NCI-H748 treated with DMSO at 0.1 percent for 48 hours (cell line): ENCODE measurements at places on chromosomes 7 and 10.

- no peak for DNase-seq
Measured at GRCh38 chr7:22210967-22211366, 146.0 kb downstream of the RAPGEF5 start.

- DNase-seq: no peak
Measured at GRCh38 chr7:127650847-127651555, 993 bp upstream of the SND1 start.

DNA sequence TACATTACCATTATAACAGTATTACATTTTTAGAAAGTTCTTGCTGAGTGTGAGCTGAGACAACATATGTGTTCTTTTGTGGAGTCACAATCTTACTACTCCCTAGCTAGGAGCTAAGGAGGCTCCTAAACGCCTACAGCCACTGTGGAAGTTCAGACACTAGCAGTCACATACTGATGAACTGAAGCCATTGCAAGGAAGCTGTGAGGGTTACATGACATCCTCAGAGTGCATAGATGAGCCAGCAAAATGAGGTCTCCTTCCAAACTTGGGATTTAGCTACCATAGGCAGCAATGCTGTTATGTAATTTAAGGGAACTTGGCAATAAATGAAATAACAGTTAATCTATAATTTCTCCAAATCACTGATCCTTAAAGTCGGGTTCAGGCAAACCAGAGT is 10.8 kb upstream of the ST7 start:
- DNase-seq: no peak

GRCh38 chr10:11757454-11757820 is 15.3 kb downstream of the ECHDC3 start:
- no peak for DNase-seq

DNA sequence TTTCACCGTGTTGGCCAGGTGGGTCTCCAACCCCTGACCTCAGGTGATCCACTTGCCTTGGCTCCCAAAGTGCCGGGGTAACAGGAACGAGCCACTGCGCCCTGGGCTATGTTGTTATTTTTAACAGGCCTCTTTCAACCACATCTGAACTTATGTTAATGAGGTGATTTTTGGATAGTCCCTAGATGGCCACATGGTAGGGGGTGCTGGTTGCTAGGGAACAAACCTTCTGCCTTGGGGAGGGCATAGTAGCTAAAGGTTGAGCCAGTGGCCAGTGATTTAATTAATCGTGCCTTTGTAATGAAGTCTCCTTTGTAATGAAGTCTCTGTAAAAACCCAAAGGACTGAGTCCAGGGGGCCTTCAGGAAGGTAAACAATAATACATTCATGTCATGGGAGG is 9.1 kb downstream of the COMTD1 start:
- no peak for DNase-seq

DNA sequence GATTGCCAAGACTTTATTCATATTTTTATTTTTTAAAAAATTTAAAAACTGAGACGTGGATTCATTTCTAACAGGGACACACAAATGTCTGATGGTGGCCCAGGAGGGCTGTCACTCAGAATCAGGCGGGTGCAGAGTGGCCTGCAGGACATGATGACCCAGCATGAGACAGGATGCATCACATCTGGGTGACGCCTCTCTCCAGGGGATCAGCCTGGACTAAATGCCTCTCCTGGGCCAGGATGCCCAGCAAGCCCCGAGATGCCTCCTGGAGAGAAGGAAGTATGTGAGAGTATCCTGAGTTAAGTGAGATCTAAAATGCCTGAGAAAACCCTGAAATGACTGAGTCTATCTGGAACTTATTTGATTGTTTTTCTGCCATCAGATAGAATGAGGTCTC is 16.9 kb upstream of the MTURN start:
- no peak for DNase-seq

- no peak for DNase-seq
Measured at GRCh38 chr10:61992059-61992460, 90.6 kb downstream of the ARID5B start.

DNA sequence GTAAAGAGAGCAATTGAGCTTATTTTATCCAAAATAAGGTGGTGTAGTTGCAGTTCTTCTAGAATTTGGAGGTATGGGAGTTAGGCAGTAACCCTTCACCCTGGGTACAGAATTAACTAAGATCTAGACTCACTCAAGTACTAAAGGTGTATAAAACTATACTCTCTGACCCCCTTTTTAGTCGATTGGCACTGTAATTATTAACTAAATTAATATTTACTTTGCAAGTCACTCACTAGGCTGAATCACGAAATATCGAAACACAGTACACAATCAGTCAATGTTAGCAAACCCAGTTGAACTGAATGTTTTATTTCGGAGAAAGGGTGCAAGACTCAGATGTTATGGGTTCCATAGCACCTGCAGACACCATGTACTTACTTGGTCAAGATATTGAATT is 14.6 kb upstream of the CYP2C19 start:
- no peak for DNase-seq

GRCh38 chr7:127245607-127246006 is 7.1 kb downstream of the GRM8 start:
- DNase-seq: no peak

DNA sequence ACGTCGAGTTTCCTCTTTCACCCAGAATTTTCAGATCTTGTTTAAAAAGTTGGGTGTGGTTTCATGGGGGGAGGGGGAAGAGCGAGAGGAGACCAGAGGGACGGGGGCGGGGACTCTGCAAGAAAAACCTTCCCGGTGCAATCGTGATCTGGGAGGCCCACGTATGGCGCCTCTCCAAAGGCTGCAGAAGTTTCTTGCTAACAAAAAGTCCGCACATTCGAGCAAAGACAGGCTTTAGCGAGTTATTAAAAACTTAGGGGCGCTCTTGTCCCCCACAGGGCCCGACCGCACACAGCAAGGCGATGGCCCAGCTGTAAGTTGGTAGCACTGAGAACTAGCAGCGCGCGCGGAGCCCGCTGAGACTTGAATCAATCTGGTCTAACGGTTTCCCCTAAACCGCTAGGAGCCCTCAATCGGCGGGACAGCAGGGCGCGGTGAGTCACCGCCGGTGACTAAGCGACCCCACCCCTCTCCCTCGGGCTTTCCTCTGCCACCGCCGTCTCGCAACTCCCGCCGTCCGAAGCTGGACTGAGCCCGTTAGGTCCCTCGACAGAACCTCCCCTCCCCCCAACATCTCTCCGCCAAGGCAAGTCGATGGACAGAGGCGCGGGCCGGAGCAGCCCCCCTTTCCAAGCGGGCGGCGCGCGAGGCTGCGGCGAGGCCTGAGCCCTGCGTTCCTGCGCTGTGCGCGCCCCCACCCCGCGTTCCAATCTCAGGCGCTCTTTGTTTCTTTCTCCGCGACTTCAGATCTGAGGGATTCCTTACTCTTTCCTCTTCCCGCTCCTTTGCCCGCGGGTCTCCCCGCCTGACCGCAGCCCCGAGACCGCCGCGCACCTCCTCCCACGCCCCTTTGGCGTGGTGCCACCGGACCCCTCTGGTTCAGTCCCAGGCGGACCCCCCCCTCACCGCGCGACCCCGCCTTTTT is at the start of gene VIM:
TSS of gene VIM (plus strand) at position 151 of the 925 bp plus-strand sequence. CDS start 1,182 bp downstream, outside the sequence.
- DNase-seq: no peak

DNA sequence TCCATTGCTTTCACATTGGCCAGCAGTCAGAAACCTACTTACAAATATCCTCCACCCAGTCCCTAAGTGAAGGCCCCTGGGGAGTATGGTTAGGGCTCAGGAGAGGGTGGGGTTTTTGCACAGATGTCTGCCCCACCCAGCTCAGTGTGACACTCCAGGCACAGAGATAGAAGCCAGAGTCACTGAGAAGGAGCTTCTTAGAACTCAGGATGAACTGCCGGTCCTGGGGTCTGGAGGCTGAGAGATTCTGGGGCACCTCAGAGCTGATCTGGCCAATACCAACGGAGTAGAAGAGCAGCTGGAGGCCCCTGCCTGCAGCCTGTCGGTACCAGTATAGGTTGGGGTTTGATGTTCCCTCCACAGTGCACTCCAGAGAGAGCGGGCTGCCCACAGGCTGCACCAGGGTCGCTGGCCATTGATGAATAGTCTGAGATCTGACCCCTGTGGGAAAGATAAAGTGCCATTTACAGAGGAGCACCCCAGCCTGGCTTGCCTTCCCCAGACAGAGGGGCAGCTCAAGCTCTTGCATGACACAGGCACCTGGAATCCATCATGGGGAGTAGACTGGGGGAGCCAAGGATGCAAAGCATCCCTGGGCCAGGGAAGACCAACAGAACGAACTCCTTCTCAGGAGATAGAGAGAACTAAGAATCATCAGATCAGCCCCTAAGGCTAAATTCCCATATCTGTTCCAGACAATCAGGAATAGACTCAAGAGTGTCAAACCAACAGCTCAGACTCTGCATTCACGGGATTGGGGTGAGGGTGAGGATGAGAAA is 41.9 kb downstream of the PRSS2 start:
- no peak for DNase-seq

DNA sequence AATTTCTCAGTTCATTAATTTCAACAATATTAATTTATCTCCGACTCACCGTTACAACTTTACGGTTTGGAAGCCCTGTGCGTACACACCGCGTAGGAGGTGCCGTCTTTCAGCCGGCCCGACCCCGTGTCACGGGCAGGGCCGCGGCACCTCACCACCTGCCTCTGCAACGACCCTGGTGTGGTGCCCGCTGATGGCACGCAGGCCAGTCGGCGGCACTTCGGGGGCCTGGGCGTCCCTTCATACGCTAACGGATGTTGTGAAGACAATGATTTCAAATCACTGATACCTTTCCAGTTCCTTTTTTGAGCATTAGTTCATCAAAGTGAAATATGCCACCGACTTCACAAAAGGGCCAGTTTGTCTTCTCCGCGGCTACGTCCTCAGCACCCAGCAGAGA is 125.3 kb downstream of the EBF3 start:
- DNase-seq: no peak

- no peak for DNase-seq
Measured at GRCh38 chr7:66946545-66946944, 25.5 kb downstream of the TMEM248 start.

- DNase-seq: no peak
Measured at GRCh38 chr7:17685141-17685540, 255.2 kb downstream of the SNX13 start.

- DNase-seq: no peak
Measured at GRCh38 chr7:83608716-83609115, 40.2 kb downstream of the SEMA3E start.

DNA sequence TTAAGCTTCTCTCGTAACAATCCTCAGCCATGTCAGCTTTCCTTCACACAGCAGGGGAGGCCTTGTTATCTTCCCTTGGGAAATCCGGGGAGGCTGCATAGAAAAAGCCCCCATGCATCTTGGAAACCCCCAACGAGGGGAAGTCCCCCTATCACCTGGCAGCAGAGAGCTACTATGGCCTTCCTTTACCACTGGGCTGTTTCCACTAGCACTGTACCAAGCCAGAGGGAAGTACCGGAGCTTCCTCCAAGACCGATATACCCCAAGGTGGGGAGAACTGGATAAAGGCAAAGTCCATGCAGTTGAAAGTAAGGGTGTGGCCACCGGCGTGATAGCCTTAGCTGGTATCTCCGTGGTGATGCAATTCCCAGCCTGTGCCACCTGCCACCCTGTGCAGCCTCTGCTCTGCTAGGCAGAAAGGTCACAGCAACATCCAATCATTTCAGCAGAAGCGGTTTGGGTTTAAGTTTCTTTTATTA is 4.4 kb upstream of the CLIP2 start:
- DNase-seq: no peak

GRCh38 chr7:15439853-15440252 is 122.0 kb downstream of the AGMO start:
- DNase-seq: no peak

GRCh38 chr7:35555386-35555785 is 139.5 kb downstream of the HERPUD2 start:
- DNase-seq: no peak

- no peak for DNase-seq
Measured at GRCh38 chr10:4541292-4541691, 284.7 kb upstream of the AKR1E2 start.

- DNase-seq: no peak
Measured at GRCh38 chr7:24717694-24718320, 39.5 kb downstream of the GSDME start.

DNA sequence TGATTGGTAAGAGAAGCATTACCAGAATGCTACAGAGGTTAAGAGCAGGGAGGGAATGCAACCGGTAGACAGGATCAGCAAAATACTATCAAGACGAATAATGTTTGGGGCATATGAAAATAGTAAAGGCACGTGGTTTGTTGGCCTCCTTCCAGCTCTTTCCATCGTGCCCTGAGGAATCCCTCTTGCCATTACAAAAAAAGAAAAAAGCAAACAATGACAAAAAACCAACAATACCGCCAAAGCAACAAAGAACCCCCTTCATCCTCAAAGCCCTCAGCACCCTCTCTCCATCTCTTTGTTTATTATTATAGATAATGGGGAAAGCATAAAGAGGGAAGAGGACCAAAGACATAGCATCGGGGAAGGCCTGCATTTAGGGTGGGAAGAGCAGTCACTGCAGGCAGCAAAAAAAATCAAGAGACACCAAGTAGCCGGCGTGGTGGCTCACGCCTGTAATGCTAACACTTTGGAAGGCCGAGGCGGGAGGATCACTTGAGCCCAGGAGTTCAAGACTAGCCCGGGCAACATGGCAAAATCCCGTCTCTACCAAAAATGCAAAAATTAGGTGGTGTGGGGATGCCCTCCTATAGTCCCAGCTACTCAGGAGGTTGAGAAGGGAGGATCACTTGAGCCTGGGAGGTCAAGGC is 78.0 kb downstream of the HIP1 start:
- DNase-seq: no peak

DNA sequence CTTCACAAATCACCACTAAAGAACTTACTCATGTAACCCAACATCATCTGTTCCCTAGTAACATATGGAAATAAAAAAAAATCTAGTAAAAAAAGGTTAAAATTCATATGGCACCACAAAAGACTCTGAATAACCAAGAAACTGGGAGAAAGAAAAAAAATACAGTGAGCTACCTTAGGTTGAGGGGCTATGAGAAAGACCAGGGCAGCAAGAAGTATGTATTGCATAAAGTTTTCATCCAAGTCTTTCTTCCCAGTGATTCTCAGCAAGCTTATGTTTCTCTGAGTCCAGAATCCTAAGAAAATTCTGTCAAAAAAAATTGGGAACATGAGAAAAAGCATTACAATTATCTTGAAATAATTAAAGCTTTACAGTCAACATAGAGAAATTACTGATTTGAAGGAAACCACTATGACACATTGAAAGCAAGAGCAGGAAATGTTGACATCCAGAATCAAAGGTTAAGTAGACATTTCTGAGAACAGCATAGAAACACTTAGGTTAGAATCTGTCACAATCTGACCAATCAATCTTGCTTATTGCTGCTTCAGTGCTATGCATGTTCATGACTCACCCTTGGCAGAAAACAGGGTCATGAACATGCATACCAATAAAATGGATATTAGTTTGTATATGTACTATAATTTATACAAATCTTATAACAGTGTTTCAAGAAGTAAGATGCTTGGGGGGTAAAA is 494.0 kb upstream of the POT1 start:
- DNase-seq: no peak

DNA sequence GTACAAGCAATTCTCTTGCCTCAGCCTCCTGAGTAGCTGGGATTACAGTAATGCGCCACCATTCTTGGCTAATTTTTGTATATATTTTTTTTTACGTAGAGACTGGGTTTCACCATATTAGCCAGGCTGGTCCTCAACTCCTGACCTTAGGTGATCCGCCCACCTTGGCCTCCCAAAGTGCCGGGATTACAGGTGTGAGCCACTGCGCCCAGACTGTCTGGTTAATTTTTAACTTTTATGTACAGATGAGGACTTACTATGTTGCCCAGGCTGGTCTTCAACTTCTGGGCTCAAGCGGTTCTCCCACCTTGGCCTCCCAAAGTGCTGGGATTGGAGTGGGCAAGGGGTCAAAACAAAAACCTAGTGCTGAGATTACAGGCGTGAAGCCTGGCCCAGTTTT is 101.8 kb downstream of the JMJD1C start:
- no peak for DNase-seq
